Thyroid gland (tissue), 4 donors: ENCODE measurements at places on chromosomes 16 and 17. TPM values are rescaled to one million over a fixed set of nuclear protein-coding genes. Genes with fewer than 3 reads are reported as not detected.

Gene NXPH3
- 1.4 TPM for total RNA-seq

Gene IFT20
- total RNA-seq: 75.7 TPM

Gene KRTAP9-2
- total RNA-seq: not detected

Gene AOC3
- total RNA-seq: 11.6 TPM

Gene TTC19
- total RNA-seq: 115 TPM

Gene KIAA0513
- total RNA-seq: 6.2 TPM

Gene CLDN7
- 108 TPM for total RNA-seq

Gene PERCC1
- total RNA-seq: 1.7 TPM

Gene SPATA2L
- total RNA-seq: 22.4 TPM

Gene EVPLL
- 1.4 TPM for total RNA-seq

Gene RAB11FIP4
- total RNA-seq: 21.1 TPM

Gene CCR7
- 0.27 TPM for total RNA-seq

Gene HEATR9
- not detected for total RNA-seq

Gene CMTM1
- 3.8 TPM for total RNA-seq

Gene ECI1
- 143 TPM for total RNA-seq

Gene OR4D1
- total RNA-seq: not detected
